ENCODE measurements at places on chromosomes 12 and 14.

DNA sequence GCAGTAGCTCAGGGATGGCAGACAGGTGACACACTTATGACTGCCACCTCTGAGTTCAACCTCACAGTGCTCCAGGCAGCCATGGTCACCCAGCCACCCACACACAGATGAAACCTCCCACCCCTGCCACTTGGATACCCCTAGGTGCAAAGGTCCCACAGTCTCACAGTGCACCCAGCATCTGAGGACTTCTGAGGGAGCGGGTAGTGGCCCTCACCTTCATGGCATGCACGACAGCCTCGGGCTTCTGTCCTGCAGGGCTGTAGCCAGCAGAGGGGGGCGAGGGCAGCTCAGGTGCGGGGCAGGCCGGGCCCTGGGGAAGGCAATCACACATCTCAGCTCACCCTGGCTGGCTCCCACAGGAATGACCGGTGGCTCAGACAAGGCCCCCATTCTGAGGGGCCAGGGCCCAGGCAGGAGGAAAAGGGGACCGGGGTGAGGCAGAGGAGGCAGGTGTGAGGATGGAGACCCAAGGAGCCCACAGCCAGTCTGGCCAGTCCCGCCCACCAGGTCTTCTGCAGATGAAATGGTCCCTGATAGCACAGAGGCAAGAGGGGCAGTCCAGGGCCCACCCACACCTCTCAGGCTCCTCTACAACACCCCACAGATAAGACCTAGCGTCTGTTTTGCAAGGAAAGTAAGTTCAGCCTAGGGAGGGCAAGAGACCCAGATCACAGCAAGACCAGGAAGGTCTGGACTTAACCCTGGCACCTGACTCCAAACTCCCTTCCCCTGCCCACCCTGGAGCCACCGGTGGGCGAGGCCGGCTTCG lies 35.8 kb downstream of the CCNK start:
- no peak for DNase-seq

- no peak for DNase-seq
Measured at GRCh38 chr14:72439707-72440106, 454.2 kb downstream of the DPF3 start.

DNA sequence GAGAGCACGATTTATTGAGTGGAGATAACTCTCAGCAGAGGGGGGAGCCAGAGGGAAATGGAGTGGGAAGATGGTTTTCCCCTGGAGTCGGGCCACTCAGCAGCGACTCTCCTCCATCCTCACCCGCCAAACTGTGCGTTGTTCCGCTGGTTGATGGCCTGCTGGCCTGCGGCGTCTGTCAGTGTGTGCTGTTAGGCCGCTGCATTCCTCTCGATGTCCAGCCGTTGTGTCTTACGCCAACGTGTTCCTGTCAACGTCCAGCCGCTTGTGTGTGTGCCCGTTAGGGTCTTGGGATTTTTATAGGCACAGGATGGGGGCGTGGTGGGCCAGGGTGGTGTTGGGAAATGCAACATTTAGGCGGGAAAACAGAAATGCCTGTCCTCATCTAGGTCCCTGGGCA lies 69.2 kb downstream of the PTPRQ start:
- no peak for DNase-seq

DNA sequence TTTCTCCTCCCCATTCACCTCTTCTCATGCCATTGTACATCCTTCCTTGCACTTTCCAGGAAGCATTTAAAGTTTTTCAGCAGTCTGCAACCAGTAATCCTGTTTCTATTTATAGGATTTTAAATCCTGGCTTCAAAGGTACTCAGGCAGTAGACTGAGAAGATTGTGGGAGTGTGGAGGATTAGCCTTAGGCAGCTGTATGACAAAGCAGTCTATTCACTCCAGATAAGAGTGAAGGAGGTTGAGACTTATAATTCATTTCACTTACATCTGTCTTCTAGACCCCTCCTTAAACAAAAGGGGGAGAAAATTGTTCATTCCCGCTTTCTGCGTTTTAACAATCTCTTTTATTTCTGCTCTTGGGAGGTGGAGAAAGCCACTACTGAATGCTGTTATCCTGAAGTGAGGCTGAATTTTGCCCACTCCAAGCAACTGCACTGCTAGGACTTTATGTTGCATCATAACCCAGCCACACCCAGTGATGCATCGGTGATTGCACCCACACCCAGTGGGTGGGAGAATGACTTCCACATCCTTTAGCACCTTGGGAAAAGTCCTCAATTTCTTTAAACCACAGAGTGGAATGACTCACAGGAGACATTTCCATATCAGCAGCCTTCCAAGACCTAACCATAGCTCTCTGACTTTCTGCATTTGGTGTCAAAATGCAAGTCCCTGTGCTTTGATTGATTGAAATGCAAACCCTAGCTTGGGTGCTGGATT lies 382.5 kb upstream of the ATP2B1 start:
- DNase-seq: no peak

- DNase-seq: no peak
Measured at GRCh38 chr12:111578971-111579340, 20.2 kb downstream of the ATXN2 start.

Data from effector memory CD4-positive, alpha-beta T cell (primary cell).